Hippocampal formation (tissue), 2 donors: ENCODE measurements at places on chromosomes 4 and X.

GRCh38 chr4:145388043-145388442 lies 93.6 kb upstream of the SMAD1 start:
- no peak for DNase-seq

- DNase-seq, result no peak
Measured at GRCh38 chr4:172758586-172759340, 409.8 kb upstream of the GALNT7 start.

- no peak for DNase-seq
Measured at GRCh38 chrX:44428989-44429627, 85.6 kb upstream of the EFHC2 start.

DNA sequence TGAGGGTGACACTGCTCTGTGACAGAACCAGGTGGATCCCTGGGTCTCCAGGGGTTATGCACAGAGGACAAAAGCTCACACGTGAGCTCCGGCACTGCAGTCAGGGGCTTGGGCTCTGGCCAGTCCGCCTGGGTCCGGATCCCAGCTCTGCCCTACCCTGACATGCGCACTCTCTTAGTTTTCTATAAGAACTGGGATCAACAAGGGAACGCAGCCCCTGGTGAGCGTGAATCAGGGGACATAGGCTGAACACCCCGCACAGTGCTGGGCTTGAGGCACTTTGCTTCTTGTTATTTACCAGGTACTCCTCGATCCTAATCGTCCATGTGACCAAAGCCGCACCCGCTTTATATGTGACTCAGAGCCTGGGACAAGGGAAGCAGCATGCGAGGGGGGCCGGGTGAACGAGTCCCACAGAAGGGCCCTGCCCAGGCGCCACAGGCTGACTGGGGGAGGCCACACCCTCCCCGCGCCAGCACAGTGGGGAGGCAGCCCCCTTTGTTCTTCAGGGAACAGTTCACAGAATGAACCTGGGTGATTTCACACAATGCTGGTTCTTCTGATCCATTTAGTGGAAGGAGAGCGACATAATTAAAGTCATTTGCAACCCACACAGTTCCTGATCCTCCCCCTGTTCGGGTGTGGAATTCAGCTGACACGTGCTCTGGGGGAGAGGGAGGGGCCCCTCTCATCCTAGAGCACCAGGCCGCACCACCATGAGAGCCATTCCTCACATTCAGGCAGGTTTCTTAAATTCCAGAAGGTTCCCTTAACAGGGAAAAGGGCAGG lies 55.5 kb downstream of the WFS1 start:
- DNase-seq, result no peak
